Panc1 (cell line): ENCODE measurements at places on chromosomes 2 and 18.

GRCh38 chr2:46020416-46020815 is 276.8 kb upstream of the EPAS1 start:
- no peak for DNase-seq

GRCh38 chr18:10997885-10998284 is 151.5 kb downstream of the PIEZO2 start:
- no peak for DNase-seq

DNA sequence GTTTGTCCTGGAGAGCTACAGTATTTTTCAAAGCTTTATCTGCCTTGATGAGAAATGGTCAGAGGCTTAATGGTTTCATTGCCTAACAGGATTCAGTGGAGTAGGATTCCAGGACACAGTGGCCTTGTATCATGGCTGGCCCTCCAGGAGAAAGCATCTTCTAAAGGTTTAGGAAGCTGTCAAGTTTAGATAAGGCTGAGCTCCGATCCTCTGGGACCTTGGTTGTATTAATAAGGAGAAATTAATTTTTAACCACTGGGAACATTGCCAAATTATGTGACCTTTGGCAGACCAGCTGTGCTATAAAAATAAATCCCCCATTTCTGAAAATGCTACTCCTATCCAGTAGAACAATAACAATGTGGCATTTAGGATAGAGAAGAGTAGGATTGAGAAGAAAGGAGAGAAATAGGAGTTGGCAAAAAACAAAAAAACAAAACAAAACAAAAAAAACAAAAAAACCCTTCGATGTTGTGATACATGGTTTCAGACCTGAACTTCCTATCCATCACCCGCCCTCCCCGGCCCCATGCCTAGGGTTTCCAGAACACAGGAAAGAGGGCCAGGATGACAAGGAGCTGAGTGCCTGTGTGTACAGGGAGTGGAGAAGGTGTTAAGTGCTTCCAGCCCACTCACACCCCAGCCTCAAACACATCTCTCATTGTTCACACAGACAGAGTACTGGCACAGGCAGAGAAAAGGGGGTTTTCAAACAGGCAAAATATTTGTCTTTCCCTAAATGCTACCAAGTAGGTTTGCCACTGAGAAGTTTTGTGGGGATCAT is 6.3 kb downstream of the NRP2 start:
- no peak for DNase-seq

- no peak for DNase-seq
Observed at GRCh38 chr2:16287281-16287680, 346.9 kb downstream of the MYCN start.

GRCh38 chr2:166926657-166927056 is 38.4 kb downstream of the XIRP2 start:
- DNase-seq = no peak

GRCh38 chr18:31116853-31117595 is 14.8 kb upstream of the DSC2 start:
- DNase-seq = no peak

DNA sequence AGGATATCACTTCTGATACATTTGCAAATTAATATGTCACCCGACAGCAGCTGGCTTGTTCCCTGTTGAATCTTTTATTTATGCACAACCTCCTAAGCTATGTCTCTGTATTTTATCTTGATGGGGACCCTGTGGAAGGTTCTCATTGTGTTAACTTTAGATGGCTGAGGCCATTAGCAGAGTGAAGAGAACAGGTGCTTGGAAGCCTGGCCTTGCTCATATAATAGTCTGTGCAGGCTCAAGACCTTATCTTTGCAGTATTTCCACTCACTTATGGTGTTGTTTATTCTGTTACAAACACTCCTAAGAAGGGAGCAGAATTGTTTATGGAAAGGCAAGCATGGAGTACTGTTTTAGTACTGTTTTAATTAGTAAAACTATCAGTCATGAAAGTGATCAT is 107.6 kb downstream of the SETBP1 start:
- DNase-seq = no peak

DNA sequence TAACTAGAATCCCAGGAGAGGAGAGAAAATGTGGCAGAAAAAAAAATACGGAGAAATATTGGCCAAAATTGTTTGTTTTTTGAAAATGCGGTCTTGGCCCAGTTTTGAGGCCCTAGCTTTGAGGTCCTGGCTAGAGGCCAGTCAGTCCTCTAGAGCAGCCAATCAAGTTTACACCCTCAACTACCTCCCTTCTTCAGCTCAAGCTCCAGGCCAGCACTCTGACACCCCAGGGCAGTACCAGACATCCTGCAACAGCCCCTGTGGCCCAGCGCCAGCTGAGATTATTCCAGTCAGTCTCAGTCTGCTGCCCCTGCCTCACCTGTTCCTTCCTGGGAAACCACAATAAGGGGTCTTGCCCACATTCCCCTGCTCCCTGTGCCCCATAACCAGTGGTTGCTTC is 107.7 kb downstream of the UGGT1 start:
- no peak for DNase-seq

GRCh38 chr2:238101891-238102841 is 2.0 kb downstream of the ESPNL start:
- no peak for DNase-seq

DNA sequence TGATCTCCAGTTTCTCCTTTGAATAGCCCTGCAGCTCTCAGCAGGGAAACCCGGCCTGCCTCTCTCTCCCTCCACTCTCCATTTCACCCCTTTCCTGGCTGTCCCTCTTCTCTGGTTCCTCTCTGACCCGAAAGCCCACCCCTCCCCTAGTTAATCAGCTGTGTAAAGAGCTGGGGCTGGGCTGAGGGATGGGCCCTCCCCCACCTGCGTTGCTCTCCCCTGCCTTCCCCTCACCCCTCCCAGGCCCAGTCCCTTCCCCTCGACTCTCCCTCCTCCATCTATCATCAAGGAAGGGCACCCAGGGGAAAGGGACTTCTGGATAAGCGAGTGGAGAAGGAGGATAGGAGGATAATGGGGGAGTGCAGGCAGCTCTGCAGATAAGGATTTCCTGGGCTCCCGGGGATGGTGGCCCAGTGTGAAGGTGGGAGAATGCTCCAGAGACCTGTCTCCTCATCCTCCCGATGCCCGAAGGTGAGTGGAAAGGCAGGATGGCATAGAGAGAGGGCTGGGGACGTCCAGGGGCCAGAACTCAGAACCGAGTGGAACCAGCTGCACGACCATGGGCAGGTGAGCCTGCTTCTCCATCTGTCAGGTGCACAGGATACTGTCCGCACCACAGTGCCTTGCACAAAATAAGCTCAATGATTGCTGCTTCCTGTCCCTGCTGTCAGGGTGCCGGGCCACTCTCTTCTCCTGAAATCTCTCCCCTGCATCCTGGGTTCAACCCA is 12.0 kb downstream of the SLC30A3 start:
- DNase-seq = no peak

DNA sequence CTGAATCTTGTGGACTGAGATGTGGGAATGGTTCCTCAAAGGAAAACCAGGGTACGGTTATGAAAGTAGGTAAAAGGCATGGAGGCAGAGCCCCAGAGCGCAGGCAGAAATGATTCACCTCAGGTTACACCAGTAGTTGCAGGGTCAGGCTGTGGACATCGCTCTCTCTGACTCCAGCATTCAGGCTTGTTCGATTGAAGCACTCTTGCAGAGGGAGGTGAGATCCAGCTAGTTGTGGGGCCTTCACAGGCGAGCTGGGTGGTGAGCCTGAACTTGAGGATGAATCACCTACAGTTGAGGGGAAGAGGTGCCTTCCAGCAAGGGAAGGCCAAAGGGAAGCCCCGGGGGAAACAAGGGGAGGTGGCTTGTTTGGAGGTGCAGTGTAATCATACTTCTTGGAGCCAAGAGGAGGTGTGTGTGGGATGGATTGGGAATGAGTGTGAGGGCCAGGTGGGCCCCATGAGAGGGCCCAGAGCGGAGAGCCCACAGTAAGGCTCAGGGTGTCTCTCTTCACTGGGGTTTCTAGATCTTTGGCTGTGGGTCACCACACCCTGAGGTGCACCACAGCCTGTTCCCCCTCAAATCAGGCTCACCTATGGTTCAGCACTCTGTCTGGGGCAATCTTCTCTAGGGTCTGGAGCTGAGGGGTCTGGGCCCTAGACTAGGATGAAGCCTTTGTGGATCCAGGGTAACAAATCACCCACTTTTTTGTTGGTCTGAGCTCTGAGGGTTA is 48.5 kb upstream of the MCFD2 start:
- no peak for DNase-seq

DNA sequence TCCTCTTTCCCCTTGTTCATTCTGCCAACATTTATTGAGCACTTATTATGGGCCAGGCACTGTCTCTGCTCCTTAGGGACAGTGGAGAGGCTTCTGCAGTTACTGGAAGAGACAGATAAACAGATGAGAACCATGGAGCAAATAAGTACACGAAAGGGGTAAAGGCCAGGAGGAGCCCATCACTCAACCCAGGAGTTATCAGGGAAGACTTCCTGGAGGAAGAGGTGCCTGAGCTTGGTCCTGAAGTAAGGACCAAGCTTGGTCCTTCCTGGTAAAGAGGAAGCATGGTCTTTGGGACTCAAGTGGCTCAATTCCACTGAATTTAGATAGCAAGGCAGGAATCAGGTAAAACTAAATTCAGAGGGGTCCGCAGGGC is 1.7 kb downstream of the ACTG2 start:
- DNase-seq = no peak

GRCh38 chr2:216733046-216733445 is 37.7 kb upstream of the IGFBP5 start:
- no peak for DNase-seq

DNA sequence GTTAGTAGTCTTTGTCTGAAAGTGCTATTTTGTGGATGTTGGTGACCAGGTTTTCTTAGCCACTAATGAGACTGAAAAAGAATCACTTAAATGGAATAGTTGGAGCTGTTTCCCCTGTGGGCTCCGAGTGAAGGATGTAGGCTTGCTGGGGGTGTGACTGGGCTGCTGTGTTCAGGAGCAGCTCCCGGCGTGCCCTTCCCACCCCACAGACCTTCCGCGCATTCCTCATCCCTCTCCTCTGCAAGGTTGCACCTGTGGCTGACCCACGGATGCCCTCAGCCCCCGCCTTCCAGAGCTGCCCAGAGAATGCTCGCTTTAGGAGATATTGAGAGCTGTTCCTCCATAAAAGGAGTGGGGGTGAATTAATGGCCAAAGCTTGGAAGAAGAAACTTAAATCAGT is 174.3 kb downstream of the LDLRAD4 start:
- no peak for DNase-seq

- no peak for DNase-seq
Observed at GRCh38 chr2:49021271-49021670, 133.0 kb downstream of the FSHR start.

DNA sequence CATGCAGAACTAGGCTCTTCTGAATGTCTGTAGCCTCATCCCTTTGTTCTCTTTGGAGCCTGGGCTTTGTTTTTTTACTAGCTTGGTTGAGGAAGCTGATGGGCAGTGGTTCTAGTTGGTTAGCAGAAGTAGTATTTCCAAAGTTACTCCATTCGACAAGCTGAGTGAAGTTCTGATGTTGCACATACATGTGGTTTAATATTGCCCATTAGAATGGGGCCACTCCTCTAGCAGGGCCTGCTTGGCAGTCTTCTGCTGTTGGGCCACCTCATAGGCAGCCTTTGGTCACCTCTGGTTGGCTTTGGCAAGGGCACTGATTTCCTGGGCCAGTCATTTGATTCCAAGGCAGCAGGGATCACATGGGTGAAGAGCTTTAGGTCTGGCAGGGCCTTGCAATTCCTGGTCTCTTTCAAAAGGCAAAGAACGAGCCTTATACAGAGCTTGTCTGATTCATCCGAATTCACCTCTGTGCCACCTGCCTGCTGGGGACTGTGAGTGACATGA is 2.5 kb downstream of the RPIA start:
- no peak for DNase-seq

- no peak for DNase-seq
Observed at GRCh38 chr2:160893581-160893980, 266.6 kb upstream of the TANK start.

DNA sequence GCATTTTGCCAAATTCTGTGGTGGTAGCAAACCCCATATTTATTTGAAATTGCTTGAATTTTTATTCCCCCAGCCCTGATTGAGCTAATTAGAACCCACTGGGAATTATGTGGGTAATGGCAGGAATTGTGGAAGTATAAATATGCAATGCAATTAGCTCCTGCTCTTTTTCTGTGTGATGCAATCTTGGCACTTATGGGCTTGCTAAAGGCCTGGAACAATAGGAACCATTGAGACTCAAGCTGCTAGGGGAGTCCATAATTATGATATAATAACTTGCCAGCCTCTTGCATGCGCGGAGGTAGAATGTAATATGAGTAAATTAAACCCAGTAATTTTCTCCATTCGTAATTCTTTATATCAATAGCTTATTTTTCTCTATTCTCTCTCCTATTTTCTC is 267.6 kb upstream of the THSD7B start:
- no peak for DNase-seq

GRCh38 chr2:172734711-172735581 is 699 bp upstream of the RAPGEF4 start:
- DNase-seq = no peak
